Fibroblast of skin of scalp (primary cell): ENCODE measurements at places on chromosomes 5 and 9.

GRCh38 chr5:153774686-153775085, 264.0 kb downstream of the FAM114A2 start:
- no peak for DNase-seq

DNA sequence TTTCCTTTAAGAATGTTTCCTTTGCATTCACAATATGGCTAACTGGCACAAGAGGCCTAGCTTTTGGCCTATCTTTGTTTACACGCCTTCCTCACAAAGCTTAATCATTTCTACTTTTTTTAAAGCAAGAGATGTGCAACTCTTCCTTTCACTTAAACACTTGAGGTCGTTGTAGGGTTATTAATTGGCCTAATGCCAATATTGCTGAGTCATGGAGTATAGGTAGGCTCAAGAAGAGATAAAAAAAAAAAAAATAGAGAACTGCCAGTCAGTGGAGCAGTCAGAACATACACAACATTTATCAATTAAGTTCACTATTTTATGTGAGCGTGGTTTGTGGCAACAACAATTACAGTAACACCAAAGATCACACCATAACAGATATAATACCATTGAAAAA, 5.9 kb downstream of the FKBP15 start:
- no peak for DNase-seq

DNA sequence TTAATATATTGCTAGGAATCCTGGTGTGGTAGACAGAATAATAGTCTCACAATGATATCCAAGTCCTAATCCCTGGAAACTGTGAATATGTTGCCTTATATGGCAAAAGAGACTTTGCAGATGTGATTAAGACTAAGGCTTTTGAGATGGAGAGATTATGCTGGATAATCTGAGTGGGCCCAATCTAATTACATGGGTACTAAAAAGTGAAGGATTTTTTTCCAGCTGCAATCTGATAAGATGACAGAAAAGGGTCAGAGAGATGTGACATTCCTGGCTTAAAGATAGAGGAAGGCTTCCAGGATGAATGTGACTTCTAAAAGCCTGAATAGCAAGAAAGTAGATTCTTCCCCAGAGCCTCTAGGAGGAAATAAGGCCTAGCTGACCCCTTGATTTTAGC, 80.7 kb upstream of the MPDZ start:
- no peak for DNase-seq

DNA sequence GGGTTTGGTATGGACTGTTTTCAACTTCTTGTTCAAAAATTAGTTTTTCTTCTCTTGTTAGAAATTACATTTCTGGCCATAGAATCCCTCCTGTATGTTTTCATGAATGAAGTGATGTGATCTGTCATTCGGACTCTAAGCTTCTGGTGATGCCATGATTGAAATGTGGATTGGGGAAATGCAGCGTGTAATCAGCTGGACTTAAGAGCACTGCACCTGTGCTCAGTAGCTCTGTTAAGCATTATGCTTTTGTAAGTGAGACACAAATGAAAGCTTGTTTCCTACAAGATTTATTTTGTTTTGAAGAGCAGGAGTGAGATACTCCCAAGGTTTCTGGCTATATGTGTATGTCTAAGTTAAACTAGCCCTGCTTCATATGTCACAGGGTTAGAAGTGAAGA, 24.0 kb upstream of the FAM120AOS start:
- DNase-seq = no peak

DNA sequence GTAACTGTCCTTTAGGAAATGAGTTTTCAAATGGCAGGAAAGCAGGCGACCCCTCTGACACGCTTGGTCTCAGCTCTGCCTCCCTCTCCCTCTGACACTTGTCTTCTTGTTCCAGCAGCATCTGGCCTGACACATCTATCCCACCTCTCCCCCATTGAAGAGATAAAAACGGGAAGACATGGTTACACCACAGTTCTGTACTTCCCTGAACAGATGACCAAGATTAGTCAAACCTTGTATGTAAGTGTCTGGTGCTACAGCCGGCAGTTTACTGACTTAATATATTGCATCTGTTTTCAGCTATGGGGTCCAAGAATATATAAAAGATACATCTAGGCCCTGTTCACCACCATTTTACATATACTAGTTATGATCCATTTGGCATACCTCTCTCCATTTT, 29.6 kb upstream of the MLLT3 start:
- DNase-seq = no peak
